ENCODE measurements at places on chromosomes 7 and 10. TPM values are rescaled to one million over a fixed set of nuclear protein-coding genes. Genes with fewer than 3 reads are reported as not detected.

- no peak for DNase-seq
Observed at GRCh38 chr7:36023033-36023560, 130.0 kb upstream of the EEPD1 start.

DNA sequence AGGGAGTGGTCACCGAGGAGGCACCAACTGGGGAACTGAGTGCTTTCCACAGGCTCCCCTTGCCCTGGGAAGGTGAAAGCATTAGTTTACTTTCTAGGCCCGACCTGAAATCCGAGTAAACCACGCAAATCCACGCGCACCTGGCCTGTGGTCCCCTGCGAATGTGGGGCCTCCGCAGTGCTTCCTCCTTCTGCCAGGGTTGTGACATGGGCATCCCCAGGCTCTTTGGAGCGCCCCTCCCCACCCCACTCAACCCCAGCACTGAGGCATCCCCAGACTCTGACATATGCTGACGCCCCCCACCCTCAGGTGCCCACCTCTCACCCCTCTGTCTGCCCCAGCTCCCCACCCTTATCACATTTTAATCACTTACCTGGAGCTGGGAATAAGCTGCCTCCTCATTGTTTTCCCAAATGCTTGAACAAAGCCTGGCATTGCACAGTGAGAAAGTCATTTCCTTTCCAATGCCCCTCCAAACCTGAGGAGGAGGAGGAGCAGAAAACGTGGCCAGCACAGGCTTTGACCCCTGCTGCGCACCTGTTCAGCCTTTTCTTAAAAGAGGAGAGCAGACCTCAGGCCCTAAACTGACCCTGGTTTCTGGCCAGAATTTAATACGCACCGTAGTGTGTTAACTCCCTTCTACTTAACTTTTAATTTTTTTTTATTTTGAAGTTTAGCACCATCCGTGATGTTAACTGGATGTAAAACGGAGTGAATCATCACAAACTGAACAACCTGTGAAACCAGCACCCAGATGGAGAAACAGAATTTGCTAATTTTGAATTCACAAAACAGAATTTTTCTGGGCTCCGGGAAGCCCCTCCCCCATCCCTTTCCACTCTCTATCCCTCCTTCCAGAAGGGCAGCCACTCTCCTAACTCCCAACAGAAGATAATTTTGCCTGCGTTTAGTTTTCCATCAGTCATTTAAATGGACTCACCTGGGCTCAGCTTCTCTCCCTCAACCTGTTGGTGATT lies 129.4 kb downstream of the WDR11 start:
- DNase-seq, result no peak

- DNase-seq, result no peak
Observed at GRCh38 chr7:81791568-81792518, 22.0 kb upstream of the HGF start.

DNA sequence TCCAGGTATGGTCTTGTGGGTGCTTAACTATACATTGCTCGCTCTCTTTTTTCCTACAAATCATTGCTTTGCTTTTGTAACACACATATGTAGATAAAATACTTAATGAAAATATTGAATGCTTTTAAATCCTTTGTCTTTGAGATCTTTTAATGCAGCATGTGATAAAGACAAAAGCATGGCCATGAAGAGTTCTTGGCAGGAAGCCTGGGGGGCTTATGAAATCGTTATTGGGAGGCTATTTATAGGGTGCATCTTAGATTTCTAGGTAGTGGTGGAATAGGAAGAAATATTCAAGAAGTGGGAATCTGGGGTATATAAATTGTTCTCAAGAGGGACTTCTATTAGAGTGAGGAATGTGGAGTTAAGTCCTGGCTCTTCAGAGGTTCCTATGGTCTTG lies 21.9 kb downstream of the UBE2D1 start:
- DNase-seq, result no peak

The ASB13 gene
- 15.9 TPM for total RNA-seq
